ENCODE measurements at places on chromosomes 3 and 15.

DNA sequence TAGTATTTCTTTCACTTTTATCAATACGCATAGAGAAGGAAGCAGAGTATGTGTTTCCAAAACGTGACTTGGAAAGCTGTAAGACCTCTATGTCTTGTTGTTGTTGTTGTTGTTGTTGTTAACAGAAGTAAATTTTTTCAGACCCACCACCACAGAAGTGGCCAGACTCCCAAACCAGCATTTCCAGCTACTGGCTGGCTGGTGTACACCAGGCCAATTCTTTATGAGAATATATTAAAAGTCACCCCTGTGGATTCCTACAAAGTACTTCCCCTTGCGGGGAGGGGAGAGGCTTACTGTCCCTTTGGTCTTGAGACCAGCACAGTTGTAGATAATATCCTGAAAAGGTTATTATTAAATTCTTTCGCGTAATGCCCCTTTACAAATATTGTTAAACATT, 1.6 kb upstream of the FOXP1 start:
- no peak for DNase-seq

DNA sequence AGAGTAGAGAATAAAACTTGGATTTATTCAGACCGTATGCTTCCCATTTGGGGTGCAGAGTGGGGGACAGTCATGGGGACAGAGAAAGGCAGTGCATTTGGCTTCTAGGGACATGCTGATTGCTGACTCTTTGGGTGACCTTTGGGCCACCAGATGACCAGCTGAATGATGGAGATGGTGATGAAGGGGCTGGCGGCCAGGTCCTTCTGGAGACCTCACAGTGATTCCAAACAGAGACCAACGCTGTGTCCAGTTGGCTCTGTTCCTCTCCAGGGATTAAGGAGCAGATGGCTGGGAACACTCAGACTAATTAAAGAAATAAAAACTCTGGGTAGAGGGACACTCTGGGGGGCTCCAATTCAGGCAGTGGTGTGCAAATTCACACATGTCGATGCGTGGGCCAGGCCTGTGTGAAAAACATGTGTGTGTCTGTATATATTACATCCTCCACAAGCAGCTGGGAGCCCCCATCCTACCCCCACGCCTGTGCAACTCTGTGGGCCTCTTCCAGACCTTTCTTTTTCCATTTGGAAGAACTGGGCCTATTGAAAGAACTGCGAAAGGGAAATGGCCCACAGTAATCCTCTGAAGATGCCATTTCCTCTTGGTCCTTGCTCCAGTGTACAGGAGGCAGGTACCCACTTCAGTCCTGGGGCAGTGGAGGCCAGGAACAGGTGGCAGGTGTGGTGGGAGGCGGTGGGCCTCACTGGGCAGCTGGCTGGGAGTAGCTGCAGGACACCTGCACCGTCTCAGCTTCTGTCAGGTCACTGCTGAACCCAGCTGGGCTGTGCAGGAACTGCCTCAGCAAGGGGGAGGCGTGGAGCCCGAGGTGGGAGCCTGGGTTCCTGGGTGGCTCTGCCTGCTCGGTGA, 8.9 kb downstream of the XIRP1 start:
- no peak for DNase-seq

DNA sequence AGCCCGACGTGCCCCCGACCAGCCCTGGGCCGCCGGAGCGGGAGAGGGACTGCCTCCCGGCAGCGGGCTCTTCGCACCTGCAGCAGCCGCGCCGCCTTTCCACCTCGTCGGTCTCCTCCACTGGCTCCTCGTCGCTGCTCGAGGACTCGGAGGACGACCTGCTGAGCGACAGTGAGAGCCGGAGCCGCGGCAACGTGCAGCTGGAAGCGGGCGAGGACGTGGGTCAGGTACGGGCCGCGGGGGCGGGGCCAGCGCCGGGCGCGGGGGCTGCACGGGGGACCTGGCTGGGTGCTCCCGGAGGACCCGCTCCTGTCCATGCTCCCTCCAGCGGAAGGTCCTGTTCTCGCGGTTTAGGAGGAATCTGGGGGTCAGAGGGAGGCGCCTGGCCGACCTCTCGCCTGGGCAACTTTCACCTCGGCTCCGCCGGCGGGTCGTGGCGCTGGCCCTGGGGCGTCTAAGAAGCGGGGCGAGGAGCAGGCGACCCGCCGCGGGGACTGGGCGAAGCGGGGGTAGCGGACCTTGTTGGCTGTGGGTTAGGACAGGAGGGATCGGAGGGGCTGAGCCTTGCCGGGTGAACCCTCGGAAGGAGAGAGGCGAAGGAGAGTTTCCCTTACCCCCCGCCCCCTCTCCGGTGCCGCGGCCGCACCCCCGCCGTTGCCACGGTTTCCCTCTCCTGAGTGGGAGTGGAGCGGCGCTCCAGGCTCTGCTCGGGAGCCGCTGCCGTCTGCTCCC, 682 bp downstream of the ITPKA start:
- DNase-seq = no peak

- DNase-seq = peak; percentile 8
Measured at GRCh38 chr15:74978503-74978902, 16.9 kb upstream of the SCAMP5 start.

- DNase-seq = no peak
Measured at GRCh38 chr3:64977308-64978100, 289.7 kb upstream of the ADAMTS9 start.

DNA sequence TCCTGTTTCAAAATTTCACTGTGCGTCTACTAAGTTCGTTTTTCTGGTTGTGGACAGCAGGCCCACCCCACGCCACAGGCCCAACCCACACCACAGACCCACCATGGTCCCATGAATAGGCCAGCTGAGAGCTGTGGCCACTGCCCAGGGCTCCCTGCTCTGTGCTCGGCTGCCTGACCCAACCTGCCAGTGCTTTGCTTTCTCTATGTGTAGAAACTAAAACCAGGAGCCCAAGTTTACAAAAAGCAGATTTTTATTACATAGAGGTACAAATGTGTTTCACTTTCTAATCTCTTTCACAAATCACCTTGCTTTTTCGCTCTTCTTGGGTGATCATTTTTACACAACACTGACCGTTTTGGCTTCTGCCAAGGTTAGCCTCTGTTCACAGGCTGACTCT, 69.1 kb downstream of the HERC2 start:
- no peak for DNase-seq

- DNase-seq = no peak
Measured at GRCh38 chr15:93384886-93385285, 295.9 kb upstream of the RGMA start.

GRCh38 chr3:183953471-183954070, 64.1 kb downstream of the ABCC5 start:
- no peak for DNase-seq

GRCh38 chr3:181728470-181729340, 17.0 kb downstream of the SOX2 start:
- DNase-seq = no peak

DNA sequence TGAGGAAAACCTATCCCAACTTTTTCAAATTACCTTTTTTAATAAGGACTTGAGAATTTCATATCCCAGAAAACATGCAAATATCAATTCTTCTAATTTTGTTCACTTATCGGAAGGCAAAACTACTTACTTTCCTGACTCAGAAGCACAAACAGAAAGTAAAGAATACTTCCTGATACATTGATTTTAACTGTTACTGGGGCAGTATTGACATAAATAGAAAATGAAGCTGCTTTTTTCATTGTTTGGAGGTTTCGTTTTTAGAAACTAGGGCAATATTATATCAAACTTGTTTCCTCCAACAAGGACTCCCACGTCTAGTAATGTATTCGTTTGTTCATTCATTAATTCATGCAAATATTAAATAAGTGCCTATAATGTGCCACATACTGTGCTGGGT, 19.1 kb downstream of the PAQR9 start:
- DNase-seq = no peak

DNA sequence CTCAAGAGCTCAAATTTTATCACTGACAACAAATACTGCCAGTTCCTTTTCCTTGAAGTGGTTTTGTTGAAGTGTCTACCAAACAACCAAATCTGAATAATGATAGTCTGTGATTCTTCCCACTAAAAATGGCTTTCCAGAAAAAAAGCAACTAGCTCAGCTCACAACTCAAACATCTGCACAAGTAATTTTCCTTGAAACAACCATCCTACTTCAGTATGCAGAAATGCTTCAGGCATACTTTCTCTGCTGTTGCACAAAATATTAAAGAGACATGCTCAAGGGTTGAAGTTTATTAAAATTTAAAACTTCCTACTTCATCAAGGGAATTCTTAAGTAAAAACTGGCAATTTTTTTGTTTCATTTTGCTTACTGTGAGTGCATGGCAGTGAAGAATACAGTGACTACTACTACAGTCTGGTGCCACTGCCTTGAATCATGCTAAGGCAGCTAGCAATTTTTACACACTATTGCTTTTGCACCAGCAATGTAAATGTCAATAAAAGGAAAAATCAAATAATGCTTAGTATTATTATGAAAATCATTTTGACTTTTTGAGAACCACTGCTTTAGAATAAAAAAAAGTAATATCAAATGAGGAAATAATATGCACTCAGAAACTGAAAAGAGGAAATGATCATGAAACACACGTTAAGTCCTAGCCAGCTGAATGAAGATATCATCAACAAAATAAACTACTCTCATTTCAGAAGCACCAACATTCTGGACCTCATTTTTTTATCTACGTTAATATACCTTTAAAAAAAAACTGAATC, 33.6 kb downstream of the VPS13C start:
- DNase-seq = no peak

DNA sequence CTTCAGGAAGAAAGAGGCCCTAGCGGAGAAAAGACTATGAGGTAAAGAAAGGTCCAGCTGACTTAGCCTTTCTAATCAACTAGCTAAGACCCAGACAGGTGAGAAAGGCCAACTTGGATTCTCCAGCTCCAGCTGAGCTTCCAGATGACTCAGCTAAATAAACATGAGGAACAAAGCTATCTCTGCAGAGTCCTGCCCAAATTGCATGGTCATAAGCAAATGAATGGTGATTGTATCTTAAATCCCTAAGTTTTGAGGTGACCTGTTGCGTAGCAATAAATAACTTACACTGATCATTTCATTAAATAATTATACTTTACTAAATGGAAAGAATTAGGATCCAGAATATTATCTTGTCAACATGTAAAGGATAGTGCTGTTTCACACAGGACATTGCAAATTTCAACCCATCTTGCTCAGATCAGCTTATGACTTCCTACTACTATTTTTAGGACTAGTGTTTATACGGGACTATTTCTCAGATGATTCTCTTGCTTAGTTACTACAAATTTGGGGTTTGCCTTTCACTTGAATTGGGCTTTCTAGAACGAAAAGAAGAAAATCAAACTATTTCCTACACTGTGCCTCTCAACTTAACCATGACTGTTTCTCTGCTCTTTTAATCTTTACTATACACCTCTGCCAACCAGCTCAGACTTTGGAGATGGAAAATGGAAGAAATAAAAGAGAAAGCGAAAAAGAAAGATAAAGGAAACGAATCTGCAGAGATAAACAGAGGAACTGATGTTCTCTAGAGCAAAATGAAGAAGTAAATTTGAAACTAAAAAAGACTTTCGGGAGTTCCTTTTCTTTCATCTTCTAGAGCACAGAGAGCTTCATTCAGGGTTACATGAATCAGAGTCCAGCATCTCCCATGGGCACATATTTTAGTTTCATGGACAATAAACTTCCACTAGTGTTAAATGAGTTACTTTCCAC, 6.6 kb upstream of the ADGRG7 start:
- DNase-seq = no peak

GRCh38 chr15:90814191-90814821, 54.1 kb upstream of the FURIN start:
- no peak for DNase-seq

- DNase-seq = no peak
Measured at GRCh38 chr15:65960586-65960985, 91.3 kb downstream of the RAB11A start.

DNA sequence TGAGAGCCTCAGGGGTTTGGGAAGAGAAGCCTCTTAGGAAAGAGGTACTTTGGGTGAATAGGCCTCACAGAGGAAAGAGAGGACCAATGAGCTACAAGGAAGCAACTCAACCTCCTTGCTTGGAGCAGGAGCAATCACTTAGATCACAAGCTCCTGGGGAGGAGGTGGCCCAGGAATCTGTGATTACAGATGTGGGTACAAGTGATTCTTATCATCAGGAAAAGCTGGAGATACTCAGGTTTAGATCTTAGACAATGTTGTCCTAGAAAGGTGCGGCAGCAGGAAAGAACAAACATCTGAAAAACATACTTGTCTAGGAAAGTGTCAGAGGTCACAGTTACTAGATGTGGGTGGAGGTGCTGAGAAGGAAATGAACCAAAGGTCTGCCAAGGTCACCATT, 8.2 kb downstream of the PARP16 start:
- DNase-seq = no peak

DNA sequence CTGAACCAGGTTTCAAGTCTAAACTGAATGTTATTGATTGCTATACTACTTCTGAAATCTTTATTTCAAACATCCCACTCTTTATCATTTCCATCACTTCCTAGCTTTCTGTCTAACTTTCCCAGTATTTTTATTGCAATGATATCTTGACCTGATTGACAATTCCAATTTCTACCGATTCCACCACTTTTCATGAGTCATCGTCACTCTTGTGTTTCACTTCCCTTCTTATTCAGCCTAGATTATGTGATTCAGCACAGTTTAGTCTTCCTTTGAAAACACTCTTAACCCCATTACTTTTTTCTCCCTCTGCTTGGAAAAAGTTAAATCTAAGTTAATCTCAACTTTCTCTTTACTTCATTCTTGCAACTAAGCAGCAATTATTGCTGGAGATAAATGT, 62.6 kb downstream of the SLC7A14 start:
- no peak for DNase-seq

- DNase-seq = no peak
Measured at GRCh38 chr3:146130881-146131371, 30.1 kb downstream of the PLOD2 start.

Data from stimulated activated CD8-positive, alpha-beta memory T cell treated with anti-CD3 and anti-CD28 coated beads, Interleukin-7, amount 100 ng/mL, for 4 hours (primary cell).